GM12878 (cell line): ENCODE measurements at places on chromosomes 7 and 10. TPM values are rescaled to one million over a fixed set of nuclear protein-coding genes. Genes with fewer than 3 reads are reported as not detected.

Gene ATRNL1
- 0.49 and 1.5 TPM in 2 replicates for total RNA-seq

Gene CHST3
- 0.13 and 0.15 TPM in 2 replicates for total RNA-seq

Gene CEP55
- total RNA-seq: 37.5 and 38.7 TPM in 2 replicates

Gene CPED1
- 0.21 and 0.77 TPM in 2 replicates for total RNA-seq

Gene ARHGAP22
- 0.18 and 0.45 TPM in 2 replicates for total RNA-seq
